CD4-positive, alpha-beta memory T cell (primary cell): ENCODE measurements at places on chromosomes 2 and 18. TPM values are rescaled to one million over a fixed set of nuclear protein-coding genes. Genes with fewer than 3 reads are reported as not detected.

GALR1 gene
- not detected for total RNA-seq

PLEKHH2 gene
- total RNA-seq: 1.2 TPM

DCDC2C gene
- not detected for total RNA-seq

EFHD1 gene
- 1.5 TPM for total RNA-seq

CFC1 gene
- total RNA-seq: not detected

DNAH7 gene
- total RNA-seq: not detected

ANKAR gene
- total RNA-seq: 20.2 TPM

QPCT gene
- total RNA-seq: 1.2 TPM

VWA3B gene
- not detected for total RNA-seq

FHOD3 gene
- total RNA-seq: not detected

RDH14 gene
- total RNA-seq: 19.1 TPM

ADD2 gene
- 1.1 TPM for total RNA-seq

INO80D gene
- total RNA-seq: 40.2 TPM

UGT1A3 gene
- total RNA-seq: not detected

SMYD1 gene
- total RNA-seq: not detected

SERPINB10 gene
- not detected for total RNA-seq

CCL20 gene
- 2.6 TPM for total RNA-seq

OSBPL6 gene
- 0.14 TPM for total RNA-seq

SPATA3 gene
- not detected for total RNA-seq

ZNF892 gene
- 4.7 TPM for total RNA-seq

KIAA2012 gene
- total RNA-seq: not detected

ERMN gene
- 3.5 TPM for total RNA-seq

SPATS2L gene
- total RNA-seq: 6.6 TPM

LRRC30 gene
- not detected for total RNA-seq

PARD3B gene
- 1.3 TPM for total RNA-seq
